Activated CD4-positive, alpha-beta T cell treated with anti-CD3 and anti-CD28 coated beads, Interleukin-2, amount 50 U/mL, for 48 hours (primary cell): ENCODE measurements at places on chromosomes 3 and 15.
A peak's percentile ranks its signal among the peaks of the same experiment; 100 is the strongest.

GRCh38 chr15:61196711-61197586 is 32.2 kb downstream of the RORA start:
- no peak for DNase-seq

DNA sequence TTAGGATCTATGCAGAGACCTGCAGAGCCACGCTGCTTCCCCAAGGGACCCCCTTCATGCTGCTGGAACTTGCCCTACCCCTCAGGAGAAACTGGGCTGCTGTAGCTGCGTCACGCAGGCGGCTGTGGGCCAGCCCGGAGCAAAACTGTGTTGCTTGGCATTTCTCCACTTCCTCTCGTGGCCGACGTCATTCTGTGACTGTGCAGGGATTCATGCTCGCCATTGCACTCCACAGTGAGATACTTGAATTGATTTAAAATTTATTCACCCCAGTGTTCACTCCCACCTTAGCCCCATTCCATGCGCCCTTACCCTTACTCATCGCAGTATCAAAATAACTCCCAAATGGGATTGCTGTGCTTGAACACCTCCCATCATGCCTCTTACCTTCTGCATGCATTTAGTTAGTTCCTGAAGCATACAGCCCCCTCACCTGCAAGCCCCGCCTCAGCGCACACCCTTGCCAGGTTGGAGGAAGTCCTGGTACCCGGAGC is 45.7 kb downstream of the TMEM44 start:
- no peak for DNase-seq

GRCh38 chr3:38755130-38755529 is 60.9 kb downstream of the SCN10A start:
- DNase-seq = no peak

- no peak for DNase-seq
Measured at GRCh38 chr3:183862610-183863009, 22.1 kb downstream of the PARL start.

DNA sequence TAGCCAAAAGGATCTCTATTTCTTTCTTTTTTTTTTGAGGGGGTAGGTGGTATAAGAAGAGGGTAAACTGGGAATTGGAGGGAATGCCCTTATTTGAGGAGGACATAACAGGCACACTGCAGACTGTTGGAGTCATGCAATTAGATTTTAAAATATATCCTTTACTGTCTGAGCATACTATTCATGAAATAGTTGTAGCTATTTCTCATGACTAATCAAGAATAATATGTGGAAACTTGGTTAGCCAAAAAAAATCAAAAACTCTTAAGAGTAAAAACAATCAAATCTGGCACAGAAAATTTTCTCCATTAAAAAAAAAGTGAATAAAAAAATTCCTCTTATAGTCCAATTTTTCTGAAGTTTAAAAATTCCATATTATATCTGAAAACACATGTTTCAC is 174.9 kb downstream of the SCAPER start:
- DNase-seq = no peak

GRCh38 chr3:129824926-129825541 is 68.5 kb downstream of the TMCC1 start:
- peak; percentile 16 for DNase-seq

DNA sequence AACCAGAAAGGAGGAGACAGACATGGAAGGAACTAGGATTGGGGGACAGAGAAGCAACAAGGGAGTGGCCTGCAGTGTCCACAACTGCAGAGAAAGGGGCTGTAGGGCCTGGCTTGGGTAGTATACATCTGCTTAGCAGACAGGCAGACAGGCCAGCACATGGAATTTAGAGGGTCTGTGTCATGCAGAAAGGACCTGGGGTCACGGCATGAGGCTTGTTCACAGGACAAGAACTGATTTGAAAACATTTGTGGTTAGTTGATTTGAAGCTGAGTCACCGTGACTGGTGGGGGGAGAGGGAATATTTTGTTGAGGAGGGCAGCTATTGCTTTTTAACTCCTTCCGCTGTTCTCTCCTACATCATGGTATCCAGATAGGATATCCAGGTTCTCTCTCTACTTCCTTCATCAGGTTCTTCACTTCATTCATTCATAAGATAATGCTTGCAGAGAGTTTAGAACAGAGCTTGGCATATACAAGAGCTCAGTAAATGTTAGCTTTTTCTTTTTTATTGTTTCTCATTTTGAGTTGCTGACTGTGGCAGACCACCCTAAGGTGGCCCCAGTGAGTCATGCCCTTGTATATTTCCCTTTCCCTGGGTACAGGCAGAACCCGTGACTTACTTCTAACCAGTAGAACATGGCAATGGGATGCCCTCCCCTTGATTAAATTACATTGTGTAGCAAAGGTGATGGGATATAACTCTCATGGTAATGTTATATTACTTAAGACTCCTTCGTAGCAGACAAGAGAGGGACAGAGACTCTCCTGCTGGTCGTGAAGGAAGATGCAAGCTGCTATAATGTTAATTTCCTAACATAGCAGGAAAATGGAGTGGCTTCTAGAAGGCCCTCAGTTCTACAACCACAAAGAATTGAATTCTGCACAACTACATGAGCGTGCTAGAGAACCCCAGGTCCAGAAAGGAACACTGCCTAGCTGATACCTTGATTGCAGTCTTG is 95.0 kb upstream of the NMNAT3 start:
- no peak for DNase-seq

DNA sequence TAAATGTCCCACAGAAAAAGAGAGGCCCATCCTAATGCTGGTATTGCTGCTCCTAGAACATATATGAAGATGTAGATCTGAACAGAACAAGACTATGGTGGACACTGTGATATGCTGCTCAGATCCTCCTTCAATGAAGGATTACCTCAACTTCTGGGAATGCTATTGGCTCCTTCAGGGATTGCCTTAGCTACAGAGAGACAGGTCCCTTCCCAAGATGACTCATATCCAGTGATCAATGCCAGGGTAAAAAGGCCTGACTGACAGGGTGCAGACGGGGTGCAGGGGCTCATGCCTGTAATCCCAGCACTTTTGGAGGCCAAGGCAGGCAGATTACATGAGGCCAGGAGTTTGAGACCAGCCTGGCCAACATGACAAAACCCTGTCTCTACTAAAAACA is 20.5 kb upstream of the STAG1 start:
- no peak for DNase-seq

- no peak for DNase-seq
Measured at GRCh38 chr3:161568671-161569070, 72.1 kb downstream of the OTOL1 start.

GRCh38 chr3:18745472-18745871 is 320.3 kb upstream of the SATB1 start:
- DNase-seq = no peak

DNA sequence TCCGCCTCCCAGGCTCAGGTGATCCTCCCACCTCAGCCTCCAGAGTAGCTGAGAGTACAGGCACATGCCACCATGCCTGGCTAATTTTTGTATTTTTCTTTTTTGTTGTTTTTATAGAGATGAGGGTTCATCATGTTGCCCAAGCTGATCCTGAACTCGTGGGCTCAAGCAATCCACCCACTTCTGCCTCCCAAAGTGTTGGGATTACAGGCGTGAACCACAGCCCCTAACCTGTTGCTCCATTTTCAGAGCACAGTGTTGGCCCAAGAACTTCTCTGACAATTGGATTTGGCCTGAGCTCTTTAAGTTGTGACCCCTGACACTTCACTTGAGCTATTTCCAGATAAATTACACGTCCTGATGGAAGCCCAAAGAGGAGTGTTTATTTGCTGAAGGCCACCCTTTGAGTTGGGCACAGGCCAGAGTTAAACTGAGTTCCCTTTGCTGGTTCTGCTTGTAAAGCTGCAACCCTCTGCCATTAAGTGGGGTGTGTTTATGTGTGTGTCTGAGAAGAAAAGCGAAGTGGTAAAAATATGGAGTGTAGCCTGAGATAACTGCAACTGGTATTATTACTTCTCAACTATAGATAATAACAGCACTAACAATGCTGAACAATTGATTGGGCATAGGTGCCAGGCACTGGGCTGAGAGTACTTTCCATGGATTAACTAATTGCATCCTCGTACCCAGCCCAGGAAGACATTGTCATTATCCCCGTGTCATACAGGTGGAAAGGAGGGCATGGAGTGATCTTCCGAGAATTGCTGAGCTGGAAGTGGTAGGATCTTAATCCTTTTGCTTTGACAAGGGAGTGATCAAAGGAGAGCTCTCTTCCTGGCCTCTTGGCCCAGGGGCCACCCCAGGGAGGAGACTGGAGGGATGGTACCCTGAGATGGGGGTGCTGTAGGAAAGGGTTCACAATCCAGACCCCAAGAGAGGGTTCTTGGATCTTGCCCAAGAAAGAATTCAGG is 91.5 kb upstream of the PROK2 start:
- DNase-seq = no peak

DNA sequence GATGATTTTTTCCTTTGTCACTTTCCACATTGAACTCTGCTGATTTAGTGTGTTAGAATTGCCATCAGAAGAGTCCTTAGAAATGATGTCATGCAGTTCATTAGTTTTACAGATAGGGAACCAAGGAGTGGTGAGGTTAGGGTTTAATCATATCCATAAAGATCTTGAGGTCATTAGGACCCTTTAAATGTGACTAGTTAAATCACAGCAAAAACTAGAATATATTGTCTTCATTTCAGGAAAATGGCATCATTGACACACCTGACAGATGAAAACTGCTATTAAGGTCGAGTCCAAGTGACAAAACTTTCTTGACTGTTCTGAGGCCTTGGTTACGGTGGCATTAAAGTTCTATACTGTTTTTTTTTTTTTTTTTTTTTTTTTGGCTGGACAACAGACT is 50.5 kb downstream of the MBNL1 start:
- no peak for DNase-seq

DNA sequence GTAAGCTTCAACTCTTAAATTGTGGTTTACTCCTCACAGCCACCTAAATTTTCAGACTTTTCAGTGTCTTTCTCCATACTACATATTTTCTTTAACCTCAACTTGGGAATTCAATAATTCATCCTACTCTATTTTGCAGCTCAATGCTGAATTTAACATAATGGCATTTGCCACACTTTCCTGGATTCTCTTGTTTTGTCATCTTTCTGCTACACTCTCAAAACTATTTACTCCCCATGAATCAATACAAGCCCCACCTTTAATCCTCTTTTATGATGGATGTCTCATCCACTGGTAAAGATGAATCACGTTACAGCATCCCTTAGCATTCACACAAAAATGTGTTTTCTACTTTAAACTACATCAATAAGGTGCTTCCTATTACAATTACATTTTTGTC is 19.6 kb upstream of the CHMP2B start:
- no peak for DNase-seq

- DNase-seq = no peak
Measured at GRCh38 chr3:108461661-108462111, 48.7 kb downstream of the MYH15 start.

GRCh38 chr3:107999215-107999775 is 91.5 kb downstream of the CD47 start:
- DNase-seq = no peak

- peak; percentile 85 for DNase-seq
Measured at GRCh38 chr15:31347067-31347975, 20.7 kb downstream of the KLF13 start.

GRCh38 chr3:4581124-4581424 is 87.9 kb downstream of the ITPR1 start:
- DNase-seq = no peak

GRCh38 chr3:102018551-102018950 is 169.2 kb downstream of the NFKBIZ start:
- no peak for DNase-seq

DNA sequence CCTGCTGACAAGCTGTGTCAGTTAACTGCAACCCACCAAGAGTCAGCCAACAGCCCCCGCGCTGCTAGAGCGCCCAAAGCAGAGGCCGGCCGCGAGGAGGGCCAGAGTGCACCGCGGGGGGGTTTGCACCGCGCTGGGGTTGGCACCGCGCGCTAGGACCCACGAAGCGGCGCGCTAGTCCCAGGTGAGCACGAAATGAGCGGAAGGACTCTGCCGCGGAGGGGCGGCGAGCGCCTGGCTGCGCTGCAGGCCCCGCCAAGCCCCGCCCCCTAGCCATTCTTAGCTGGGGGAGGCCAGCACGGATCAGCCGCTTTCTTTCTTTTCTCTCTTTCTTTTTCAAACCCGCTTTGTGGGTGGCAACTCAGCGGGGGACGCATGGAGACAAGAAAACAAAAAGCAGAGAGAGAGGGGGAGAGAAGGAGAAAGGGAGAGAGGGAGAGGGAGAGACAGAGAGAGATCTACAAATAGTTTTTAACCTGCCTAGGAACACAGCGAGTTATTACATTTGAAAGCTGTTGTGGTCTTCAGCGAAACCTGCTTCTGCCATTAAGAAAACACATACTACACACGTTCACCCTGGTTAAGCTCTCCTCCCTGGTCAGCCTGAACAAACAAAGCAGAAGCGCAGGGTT is 6.9 kb upstream of the FOXB1 start:
- peak; percentile 71 for DNase-seq

DNA sequence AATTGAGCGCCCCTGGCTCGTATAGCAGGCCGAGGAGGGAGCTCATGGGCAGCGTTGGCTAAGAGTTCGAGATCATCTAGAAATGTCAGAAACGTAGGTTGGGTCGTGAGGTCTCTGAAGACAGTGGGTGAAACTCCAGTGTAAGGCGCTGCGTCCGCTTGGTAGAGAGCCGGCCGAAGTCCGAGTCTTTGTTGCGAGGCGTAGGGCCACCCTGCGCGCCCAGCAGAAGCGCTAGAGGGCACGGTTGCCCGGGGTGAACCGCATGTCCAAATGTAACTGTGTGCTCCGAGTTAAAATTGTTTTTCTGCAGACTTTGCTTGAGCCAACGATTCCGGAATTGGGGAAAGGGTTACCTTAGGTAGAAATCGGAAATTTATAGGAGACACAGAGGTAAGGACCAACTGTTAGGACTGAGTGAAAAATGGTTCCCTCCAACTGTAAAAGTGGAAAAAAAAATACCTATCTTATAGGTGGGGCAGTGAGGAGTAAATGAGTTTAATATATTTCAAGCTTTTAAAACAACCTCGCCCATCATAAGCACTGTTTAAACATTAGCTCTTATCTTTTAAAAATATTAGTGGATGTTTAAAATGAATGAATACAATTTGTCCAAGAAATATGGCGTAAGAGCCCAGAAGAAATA is 993 bp upstream of the SIAH2 start:
- DNase-seq = peak; percentile 63

DNA sequence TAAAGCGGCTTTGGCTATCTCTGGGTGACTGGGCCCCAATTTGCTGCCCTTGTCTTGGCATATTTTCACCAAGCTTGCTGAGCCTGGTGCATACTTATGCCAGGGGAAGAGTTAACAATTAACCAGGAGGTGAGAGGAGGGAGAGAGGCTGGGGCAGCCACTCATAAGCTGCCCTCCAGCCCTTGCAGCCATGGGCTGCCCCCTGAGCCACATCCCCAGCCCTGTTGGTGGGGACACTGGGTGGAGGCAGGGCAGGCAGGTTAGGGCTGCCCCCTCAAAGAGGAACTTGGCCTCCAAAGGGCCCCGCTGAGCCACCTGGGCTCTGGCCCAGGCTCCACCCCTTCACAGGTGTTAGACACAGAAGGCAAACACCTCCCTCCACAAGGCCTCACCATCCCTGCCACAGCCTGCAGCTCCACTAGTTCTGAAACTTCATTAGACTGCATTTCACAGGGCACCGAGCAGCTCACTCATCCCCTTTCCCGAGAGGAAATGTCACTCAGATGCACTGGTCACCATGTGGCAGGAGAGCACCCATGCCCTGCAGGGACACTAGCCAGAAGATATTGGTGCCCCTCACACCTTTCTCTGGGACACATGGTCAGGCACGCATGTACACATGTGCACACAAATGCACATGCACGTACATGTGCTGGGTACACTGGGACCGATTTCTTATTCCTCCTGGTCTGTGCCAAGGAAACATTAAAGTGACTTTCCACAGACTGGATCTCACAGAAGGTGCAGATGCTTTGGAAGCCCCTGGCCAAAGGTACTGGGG is 20.2 kb downstream of the AMOTL2 start:
- no peak for DNase-seq
